ENCODE measurements at places on chromosomes 5 and 9. TPM values are rescaled to one million over a fixed set of nuclear protein-coding genes. Genes with fewer than 3 reads are reported as not detected.

The WNT8A gene
- total RNA-seq: not detected

The NTNG2 gene
- 2.2 TPM for total RNA-seq

The BTNL9 gene
- total RNA-seq: not detected

- peak; percentile 89 for ATAC-seq
Measured at GRCh38 chr9:73132034-73132776, 19.5 kb upstream of the ANXA1 start.

DNA sequence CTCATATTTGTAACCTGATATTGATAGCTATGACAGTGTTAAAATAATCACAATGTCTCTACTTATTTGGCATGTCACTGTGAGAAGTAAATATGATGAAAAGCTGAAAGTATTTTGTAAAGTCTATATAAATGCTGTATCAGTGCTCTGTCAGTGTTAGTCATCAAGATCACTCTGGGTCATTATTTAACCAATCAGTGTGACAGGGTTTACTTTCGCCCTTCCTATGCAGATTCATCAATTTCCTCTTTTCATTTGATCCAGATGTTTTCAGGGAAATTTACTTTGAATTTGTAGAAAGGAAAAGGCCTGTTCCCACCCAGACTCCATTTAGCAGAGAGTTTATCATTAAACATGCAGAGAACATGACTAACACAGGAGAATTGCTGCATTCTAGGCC is 9.9 kb upstream of the PCSK5 start:
- no peak for ATAC-seq

DNA sequence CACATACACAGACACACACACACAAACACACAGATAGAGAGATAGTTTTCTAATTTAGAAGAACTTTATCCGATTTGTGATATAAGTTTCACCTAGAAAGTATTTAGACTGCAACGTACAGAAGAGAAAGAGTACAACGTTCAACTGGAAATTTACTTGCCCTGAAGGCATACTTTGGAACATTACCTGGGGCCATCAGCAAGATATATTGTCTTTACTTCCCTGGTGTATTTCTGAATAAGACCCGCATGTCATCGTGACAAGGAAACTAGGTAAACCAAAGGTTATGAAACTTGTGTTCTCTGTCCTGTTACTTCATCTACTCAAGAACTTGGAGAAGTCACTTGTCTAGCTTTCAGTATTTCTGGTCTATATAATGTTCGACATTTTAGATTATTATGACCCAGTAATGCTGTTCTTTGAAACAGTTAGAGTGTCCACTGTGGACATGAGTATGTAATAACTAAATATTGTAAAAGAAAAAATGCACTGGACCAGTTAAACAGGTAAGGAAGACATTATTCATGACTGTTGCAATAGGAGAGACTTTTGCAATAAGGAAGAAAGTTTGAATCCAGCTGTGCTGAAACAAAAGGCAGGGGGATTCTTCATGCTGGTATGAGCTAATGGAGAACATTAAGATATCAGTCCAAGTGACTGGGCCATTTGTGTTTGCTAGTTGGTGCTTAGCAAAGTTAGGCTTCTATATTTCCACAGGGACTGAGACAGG is 1791.1 kb downstream of the MAT2B start:
- ATAC-seq: no peak

DNA sequence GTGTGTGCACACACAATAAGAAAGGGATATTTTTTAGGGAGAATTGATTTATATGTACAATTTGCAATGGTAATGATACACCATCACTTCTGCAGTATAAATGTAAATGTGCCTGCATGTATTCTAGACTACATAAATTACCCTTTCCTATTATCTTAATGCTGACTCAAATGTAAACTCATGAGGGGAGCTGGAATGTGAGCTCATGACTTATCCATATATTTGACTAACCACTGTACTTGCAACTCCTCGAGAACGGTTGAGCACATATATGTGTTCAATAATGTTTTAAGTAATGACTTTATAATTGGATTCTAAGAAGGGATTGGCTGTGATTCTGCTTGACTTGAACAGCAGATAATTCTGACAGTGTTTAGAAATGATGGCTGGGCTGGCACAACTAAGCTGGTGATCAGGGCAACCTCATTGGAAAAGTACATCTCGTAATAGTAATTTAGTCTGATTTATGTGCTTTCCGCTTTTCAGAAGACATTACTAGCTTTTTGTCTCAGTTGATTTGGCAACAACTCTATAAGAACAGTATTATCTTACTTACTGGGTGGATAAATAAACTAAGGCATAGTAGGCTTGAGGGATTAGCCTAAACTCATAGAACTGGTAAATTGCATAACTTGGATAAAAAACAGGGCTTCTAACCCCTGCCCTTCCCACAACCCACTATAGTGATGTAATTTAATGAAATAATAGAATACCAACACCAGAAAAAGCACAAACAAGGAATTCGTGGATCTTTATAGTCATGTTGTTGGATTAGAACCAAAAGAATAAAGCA is 130.2 kb upstream of the SPEF2 start:
- no peak for ATAC-seq

Data from activated T-helper 17 cell treated with anti-CD3 and anti-CD28 coated beads, Interleukin-2, amount 50 U/mL, for 72 hours (primary cell).